Lung (tissue), 17 donors: ENCODE measurements at places on chromosomes 12 and 14. TPM values are rescaled to one million over a fixed set of nuclear protein-coding genes. Genes with fewer than 3 reads are reported as not detected.
A peak's percentile ranks its signal among the peaks of the same experiment; 100 is the strongest.

DNA sequence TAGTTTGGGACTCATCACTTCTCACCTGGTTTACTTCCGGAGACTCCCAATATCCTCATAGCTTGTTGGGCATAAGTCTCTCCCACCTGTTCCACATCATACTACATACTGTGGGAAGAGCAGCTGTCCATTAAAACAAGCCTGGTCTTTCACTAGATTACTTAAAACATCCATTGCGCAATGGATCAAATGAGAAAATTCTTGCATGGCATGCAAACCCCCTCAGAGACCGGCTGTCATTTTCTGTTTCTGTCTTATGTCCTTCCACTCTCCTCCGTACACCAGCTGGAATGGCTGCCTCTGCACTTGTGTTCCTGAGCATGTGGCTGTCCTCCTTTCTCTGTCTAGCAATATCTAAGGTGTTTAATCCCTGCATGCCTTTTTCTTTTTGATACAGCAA is 265.6 kb downstream of the TMEM117 start:
- no peak for DNase-seq

DNA sequence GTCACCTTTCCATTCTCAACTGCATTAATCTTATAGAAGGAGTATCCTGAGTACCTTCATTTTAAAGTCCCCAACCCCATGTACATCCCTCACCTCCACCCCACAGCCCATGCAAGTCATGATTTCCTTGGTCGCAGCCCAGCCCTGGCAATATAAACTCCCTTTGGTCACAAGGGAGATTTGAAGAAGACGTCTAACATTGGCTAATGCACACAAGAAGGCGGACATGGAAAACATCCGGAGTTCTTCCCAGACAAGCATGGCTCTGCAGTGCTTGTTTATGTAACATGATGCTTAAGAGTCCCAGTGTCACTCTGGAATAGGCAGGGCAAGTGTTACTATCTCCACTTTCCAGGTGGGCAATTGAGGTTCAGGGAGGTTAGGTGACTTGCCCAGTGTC is 277.6 kb downstream of the DPF3 start:
- DNase-seq: peak; percentile 22

GRCh38 chr12:92927436-92928281 is 1.4 kb downstream of the EEA1 start:
- DNase-seq: no peak

The KRT85 gene
- total RNA-seq: not detected

The FOXG1 gene
- 0.06 TPM for total RNA-seq

The EXOC3L4 gene
- total RNA-seq: 3.6 TPM

The NAV3 gene
- total RNA-seq: 7.7 TPM

DNA sequence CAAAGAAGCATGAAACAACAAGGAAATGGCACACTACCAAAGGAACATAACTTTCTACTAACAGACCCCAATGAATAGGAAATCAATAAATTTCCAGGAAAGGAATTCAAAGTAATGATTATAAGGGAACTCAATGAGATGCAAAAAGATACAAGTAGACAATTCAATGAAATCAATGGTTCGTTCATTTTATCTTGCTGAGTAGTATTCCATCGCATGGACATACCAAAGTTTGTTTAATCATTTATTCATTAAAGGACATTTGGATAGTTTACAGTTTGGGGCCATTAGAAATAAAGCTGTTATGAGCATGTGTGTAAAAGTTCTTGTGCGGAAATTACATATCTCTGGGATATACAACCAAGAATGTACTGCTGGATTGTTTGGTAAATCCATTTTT is 35.0 kb upstream of the LYZ start:
- DNase-seq: no peak

- no peak for DNase-seq
These were observed 903 bp downstream of the BRF1 start for GRCh38 chr14:105299654-105300541.

The SDR9C7 gene
- total RNA-seq: not detected

DNA sequence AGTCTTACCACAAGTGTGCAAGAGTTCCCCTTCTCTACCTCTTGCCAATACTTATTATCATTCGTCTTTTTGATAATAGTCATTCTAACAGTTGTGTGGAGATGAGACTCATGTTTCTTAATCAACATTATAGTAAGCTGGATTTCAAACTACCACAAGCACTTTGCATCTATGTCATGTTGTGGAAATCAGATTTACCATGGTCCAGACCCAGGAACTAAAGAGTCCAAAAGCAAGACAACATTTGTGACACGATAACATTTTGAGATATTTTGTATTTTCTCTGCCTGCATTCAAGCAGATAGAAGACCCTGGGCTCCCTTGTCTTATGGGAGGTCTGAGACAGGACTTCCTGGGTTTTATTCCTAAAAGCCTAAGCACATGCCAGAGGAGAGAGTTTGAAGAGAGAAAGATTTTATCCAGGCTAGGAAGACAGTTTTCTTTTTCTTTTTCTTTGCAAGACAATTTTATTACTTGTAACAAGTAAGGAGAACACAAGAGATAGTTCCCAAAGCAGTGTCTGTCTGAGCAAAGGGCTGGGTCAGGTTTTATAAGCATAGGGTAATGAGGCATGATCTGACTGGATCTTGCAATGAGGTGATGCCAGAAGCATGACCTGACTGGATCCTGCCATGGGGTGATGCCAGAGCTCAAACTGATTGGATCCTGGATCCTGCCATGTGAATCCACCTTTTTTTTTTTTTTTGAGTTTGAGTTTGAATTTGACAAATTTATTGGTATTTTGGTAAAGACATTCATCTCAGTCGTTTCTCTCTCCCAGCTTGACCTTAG is 180.5 kb upstream of the HMGA2 start:
- no peak for DNase-seq

- DNase-seq: peak; percentile 41
These were observed 58.0 kb downstream of the LGMN start for GRCh38 chr14:92690171-92691011.

DNA sequence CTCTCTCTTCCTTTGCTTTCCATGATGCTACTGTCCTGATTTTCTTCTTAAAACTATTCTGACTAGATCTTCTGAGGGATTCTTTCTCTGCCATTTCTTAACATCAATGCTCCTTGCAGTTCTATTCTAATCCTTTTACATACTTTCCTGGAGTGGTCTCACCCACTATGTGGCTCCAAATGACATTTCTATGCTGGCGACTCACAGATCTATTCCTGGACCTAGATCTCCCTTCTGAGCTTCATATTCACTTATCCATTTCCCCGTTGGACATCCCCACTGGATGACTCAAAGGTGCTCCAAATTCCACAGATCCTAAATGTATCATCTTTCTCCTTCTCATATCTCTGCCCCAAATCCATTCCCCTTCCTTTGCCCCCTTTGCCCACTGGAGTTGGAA is 4.1 kb downstream of the TEP1 start:
- DNase-seq: no peak

- DNase-seq: no peak
These were observed 506.2 kb upstream of the TBX3 start for GRCh38 chr12:115190010-115190770.

The PLA2G1B gene
- 6.5 TPM for total RNA-seq

The WDHD1 gene
- total RNA-seq: 7.1 TPM

GRCh38 chr12:15733136-15733535 is 56.1 kb downstream of the EPS8 start:
- no peak for DNase-seq

GRCh38 chr12:115354007-115354890 is 670.3 kb upstream of the TBX3 start:
- DNase-seq: peak; percentile 57

- DNase-seq: no peak
These were observed 1.2 kb downstream of the REM2 start for GRCh38 chr14:22884076-22884737.

DNA sequence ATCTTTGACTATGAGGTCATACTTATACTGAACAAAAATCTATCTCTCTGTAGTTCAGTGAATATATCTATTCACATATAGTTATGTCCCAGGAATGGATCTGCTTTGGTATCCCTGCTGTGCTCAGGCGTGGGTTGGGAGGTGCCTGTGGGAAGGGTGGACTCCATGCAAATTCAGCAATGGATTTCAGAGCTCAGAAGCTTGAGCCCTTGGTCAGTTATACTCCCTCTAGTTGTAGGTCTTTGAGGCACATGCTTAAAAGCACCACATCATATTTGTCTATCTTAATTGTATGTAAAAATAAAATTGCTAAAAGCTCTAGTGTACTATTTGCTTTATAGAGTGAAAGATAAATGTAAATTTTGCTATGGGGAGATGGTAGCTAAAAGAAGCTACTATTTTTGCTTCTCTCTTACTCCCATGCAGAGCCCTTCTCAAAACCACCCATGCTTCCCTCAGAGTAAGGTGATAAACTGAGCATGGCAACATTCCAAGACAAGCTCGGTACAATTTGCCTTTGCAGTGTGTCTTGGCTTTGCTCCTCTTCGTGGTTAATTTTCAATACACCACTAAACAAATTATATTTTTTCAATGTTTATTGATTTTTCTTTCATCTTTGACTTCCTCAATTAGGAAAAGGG is 54.9 kb downstream of the SLC16A7 start:
- no peak for DNase-seq

The STAC3 gene
- total RNA-seq: 1.7 TPM

DNA sequence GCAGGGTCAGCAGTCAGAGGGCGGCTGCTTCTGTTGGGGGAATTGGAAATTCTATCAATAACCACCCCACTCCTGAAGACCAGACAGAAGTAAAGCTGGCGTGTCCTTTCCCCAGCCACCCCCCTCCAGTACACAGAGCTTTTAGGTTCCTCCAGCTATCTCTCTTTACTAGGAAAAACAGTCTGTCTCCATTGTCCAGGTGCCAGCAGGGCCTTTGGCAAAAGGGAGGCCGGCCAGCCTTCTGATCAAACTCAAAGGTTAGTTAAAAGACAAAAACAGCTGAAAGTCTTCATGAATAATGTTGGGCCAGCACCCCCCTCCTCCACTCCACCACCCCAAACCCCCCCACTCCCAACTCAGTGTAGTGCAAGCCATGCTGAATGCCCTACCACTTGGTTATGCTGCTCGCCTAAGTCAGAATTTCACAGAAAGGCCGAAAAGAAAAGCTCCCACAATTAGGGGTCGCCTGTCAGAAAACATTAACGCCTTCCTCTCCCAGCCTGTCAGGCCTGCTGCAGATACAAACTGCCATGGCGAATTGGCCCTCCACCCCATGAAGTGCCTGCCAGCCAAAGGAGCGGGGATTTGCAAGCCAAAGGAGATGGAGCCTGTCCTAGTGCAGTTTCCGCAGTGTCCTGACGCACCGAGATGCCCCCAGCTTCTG is 8.9 kb downstream of the ASCL1 start:
- DNase-seq: no peak

The CD27 gene
- total RNA-seq: 2.0 TPM

DNA sequence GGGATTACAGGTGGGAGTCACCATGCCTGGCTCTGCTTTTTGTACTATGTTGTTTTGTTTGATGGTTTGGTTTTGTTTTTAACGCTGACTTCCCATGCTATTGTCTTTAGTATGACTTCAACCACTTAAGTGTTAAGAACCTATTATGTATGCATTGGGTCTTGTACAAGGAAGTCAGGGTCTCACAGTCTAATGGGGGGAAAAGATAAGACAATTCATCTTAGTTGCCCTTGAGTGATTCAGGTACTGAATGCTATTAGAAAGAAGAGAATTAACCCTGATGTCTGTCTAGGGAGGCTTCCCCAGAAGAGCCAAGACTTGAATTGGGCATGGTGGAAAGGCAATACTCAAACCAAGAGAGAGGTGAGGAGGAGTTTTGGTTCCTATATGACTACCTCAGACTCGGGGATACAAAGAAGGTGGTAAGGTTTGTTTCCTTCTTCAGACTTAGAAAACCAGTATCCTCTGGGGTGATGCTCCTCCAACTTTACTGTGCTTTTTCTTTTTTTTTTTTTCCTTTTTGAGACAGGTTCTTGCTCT is 64.6 kb downstream of the SUSD6 start:
- no peak for DNase-seq

The GRIP1 gene
- total RNA-seq: 3.6 TPM

The IL31 gene
- not detected for total RNA-seq

DNA sequence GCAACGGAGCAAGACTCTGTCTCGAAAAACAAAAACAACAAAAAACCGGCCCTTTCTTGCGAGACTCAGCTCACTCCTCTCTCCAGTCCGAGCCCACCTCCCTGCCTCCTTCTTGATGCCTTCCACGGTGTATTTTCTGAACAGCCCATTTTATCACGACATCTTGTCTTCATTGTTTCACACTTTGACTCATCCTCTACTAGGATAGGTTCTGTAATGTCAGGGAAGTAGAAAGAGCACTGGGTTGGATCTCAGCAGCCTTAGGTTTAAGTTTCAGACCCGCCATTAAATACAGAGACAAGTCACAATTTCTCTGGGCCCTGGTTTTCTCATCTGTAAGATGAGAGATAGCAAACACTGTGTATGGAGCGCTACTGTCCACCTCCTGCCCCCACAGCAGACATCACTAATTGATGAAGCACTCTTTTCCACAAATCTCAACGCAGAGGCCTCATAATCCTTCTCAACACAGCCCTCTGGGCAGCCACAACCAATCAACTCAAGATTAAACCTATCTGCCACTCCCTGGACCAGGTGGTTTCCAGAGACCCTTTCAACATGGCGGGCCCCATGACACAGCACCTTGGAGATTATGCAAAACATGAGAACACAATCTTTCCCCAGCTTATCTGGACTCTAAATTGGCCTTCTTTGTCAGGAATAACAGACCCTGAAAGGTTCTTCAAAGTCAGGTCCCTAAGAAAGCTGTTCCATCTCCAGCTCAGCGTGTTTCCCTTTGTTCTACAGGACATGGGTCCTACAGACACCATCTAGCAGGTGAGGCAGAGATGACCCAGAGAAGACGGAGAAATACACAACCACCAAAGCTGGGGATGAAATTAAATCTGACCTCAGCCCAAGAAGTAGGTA is 35.6 kb downstream of the CCDC88C start:
- DNase-seq: no peak

DNA sequence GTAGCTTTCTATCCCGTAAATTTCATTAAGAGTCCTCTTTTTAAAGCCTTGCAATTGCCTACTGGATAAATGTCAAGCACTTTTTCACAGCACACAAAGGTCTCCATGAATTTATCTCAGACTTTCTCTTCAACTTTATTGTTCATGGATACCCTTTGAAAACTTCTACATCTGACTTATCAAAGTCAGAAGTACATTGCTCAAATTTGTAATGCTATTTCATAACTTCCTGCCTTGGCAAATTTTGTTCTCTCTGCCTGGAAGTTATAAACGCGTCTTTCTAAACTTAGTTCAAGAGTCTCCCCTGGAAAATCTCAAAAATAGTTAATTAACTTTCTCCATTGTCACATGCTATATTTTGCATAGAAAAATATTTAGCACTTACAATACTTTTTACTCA is 55.9 kb upstream of the RERGL start:
- DNase-seq: peak; percentile 73
